ENCODE measurements at places on chromosomes 11 and 22.
A peak's percentile ranks its signal among the peaks of the same experiment; 100 is the strongest.

DNA sequence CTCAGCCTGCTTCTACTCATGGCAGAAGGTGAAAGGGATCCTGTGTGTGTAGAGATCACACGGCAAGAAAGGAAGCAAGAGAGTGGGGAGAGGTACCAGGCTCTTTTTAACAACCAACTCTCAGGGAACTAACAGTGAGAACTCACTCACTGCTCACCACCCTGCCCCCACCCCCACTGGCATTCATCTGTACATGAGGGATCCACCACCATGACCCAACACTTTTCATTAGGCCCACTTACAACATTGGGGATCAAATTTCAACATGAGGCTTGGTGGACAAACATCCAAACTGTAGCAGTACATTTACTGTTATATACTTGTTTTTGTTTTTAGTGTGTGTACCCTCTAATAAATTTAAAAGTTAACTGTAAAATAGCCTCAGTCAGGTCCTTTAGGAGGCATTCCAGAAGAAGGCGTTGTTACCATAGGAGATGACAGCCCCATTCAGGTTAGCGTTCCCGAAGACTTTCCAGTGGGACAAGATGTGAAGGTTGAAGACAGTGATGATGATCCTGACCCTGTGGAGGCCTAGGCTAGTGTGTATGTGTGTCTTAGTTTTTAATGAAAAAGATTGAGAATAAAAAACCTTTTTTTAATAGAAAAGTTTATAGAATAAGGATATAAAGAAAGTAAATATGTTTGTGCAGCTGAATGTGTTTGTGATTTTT, 11.3 kb downstream of the CUL5 start:
- DNase-seq, result no peak

- DNase-seq, result no peak
Measured at GRCh38 chr11:134155456-134155855, 68.3 kb downstream of the NCAPD3 start.

GRCh38 chr22:44459041-44459440, 39.0 kb downstream of the RTL6 start:
- DNase-seq, result no peak

GRCh38 chr11:111206472-111206871, 39.1 kb upstream of the POU2AF2 start:
- no peak for DNase-seq

GRCh38 chr11:72233056-72233772, 8.6 kb downstream of the INPPL1 start:
- no peak for DNase-seq

DNA sequence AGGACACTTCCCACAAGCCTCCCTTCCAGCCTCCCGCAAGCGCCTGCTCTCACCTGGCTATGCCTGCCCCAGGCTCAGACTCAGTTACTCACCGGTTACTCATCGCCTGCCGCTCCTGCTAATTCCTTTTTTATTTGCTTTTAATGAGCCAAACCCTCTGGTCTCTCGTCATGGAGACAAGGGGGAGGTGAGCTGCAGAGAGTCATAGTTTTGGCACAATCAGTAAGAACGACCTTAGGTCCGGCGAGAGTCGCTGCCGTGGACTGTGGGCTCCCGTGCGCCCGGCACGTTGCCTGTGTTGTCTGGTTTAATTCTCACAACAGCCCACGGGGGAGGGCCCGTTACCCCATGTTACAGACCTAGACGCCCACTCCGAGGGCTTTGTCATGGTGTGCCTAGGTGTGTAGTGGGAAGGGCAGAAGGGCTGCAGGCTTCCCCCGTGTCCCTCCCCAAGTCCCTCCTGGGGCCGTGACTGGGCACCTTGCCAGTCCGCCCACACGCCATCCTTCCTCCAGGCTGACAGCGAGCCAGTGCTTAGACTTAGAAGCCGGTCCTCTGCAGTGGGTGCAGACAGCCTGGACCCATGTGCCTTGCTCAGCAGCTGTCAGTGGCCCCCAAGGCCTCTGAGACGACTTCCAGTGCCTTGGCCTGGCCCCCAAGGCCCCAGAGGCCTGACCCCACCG, 42.2 kb downstream of the WNT7B start:
- peak; percentile 91 for DNase-seq

DNA sequence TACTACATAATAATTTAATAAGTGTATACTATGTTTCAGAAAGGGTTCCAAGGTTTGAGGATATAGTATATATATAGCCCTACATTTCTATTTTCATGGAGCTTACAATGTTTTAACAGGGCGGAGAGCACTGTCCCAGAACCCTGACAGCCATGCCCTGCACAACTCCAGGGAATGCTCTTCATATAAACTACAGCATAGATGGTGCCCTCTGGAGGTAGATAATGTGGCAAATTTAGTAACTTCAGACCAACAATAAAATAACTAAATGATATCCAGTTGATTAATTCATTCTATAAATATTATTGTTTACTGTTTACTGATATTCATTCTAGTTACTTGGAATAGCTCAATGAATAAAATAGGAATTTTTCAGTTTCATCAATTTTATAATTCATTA, 693.7 kb upstream of the CCDC179 start:
- no peak for DNase-seq

- no peak for DNase-seq
Measured at GRCh38 chr11:82909015-82909640, 7.6 kb downstream of the DDIAS start.

DNA sequence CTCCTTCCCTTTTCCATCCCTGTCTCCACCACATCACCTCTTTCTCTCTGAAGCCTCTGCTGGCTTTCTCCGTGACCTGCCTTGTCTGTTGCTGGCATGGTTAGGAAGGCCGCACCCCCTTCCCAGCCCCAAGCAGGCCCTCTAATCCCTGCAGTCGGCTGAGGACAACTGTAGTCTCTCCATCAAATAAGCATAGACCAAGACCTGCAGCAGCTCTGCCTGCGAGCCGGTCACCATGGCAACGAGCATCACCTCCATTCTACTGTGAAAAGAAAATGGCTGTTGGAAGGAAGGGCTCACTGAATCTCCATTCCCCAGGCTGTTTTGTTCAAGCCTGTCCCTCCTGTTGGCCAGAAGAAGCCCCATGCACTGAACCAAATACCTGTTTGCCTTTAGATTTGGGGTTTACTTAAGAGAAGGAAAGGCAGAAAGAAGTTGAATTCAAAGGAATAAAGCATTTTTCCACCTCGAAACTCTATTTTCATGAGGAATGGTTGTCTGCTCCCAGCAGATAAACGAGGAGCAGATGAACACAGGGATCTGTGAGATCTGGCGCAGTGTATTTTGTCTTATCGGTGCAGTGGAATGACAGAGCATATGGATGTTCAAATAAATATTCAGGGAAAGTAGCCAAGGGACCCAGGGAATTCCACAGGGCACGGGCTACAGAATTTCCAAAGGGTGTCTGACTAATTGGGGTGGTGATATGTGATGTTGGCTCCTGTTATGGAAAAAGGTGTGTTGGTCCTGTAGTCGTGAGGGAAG, 113.1 kb upstream of the TTC12 start:
- no peak for DNase-seq

DNA sequence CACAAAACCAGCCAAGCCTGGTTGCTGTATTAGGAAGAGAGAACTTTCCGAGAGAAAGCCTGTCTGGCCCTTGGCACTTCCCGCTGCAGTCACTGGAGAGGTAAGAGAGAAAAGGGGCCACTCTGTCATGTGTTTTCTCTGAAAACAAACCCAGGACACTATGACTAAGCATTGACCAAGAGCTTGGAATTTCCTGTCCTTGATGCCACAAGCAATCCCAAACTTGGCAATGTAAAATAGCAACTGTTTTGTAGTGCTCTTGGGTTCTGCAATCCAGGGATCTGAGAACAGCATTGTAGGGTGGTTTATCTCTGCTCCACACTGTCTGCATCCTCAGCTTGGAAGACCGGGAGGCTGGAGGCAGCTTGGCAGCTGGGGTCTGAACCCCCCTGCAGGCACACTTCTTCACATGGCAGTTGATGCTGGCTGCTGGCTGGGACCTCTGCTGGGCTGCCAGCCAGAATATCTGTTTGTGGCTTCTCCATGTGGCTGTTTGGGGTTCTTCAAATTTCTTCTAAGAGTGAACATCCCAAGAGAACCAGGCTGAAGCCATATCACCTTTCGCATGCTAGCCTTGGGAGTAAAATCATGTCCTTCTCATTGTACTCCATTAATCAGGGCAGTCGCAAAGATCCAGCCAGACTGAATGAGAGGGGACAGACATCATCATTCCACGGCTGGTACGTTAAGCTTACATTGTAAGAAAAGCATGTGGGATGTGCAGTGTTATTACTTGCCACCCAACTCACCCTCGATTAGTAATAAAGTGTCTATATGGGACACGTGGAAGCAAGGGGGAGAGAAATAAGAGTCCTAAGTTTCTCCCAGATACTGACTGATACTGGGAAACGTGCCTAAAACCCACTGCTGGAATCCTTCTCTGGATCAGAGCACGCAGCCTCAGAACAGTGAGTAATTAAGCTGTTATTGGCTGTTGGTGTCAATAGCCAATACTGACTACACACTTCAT, 537.4 kb upstream of the B3GAT1 start:
- no peak for DNase-seq

DNA sequence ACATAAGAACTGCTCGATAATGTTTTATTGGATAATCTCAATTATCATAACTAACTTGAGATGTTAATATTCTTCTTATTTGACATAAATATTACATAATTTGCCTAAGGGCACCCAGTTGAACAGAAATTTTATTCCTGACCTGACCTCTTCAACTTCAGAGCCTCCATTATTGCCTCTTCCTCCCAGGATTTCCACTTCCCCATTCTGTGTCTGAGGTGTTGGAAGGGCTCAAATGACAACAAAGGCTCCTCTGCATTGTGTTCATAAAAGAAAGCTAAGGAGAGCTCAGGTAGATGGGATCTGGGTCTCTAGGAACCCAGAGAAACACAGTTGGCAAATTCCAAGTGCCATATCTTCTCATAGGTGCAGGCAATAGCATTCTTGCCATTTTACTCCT, 61.2 kb upstream of the ARHGAP20 start:
- no peak for DNase-seq

DNA sequence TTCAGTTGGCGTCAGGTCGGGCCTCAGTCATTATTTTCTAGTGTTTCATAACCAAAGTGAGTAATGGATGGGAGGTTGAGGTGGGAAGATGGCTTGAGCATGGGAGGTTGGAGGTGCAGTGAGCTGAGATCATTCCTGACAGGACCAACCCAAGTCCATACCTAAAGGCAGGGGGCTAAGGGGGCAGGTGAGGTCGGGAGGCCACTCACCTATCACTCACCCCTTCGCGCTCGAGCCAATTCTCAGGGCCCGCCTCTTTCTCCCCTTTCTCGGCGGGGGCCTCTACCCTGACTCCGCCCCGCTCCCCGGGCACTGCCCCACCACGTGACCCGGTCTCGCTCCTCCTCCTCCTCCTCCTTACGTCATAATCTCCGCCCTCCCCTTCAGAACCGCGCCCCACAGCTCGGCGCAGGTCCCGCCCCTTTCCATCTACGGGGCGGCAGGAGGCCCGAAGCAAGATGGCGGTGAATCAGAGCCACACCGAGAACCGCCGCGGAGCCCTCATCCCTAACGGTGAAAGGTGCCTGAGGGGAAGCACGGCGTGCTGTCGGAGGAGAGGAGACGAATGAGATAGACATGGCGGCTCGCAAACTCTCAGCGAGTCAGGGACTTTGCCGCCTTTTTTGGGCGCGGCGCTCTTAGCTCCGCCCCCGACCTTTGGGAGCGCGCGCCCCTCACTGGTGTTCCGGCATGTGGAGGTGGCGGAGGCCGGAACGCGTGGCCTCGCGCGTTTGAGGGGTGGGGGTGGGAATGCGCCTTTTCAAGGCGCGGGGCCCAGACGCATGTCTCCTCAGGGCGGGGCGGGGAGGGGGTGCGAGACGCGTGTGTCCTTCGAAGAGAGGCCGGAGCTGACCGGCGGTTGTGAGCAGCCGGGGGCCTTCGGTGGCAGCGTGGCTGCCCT, at the start of gene WBP2NL:
TSS of gene WBP2NL (plus strand) at position 428 of the 901 bp plus-strand sequence. CDS start at position 459, 31 bp downstream.
- DNase-seq, result peak; percentile 45

GRCh38 chr22:49108636-49109315, 718.9 kb downstream of the BRD1 start:
- no peak for DNase-seq

DNA sequence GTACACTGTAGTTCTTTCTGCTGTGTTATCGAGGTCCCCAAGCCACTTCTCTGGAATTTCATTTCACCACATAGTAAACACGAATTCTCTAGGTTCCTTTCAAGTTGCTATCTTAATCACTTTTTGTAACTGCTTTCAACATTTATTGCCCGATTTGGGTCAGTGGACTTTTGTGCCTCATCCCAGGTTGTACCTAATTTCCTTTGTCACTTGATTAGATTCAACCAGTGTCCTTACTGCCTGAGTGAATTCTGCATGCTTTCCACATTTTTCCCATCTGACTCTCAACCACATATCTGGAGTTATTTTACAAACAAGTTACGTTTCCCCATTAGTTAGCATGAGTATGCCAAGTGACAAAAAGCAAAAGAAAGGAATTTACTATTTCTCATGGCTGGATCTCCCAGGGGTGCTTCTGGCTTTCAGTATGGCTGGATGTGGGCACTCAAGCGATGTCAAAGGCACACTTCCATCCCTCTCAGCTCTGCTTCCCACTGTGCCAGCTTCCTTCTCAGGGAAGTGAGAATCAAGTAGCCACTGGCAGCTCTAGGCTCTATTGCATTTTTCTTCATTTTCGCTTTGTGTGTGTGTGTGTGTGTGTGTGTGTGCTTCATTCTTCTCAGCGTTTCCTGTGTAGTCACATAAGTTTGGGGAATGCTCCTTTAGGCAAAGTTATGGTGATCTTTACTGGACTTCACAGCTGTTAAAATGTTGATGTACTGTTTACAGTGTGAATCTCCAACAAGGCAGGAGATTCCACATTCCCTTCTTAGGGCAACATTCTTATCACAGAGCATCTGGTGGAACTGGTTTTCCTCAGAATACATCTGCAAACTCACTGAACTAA, 128.9 kb downstream of the DBX1 start:
- no peak for DNase-seq

DNA sequence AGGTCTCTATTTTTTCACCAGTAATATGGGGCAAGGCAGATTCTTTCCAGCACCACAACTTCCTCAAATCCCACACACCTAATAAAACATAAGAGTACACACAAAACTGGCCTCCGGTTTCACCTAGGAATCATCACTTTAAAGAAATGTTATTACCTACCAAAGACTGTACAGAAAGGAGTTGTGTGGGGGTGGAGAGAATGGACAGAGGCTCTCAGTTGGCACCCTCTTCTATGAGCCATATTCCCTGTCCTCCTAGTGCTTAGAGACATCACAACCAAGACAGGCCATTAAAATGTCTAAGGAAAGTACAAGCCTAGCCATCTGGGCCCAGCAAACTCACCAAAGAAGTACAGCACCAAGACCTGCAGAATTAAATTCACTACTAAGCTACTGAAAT, 56.1 kb downstream of the RBFOX2 start:
- DNase-seq, result no peak

- DNase-seq, result no peak
Measured at GRCh38 chr22:43827926-43828724, 16.0 kb upstream of the EFCAB6 start.

GRCh38 chr11:31958076-31958735, 132.7 kb upstream of the RCN1 start:
- DNase-seq, result no peak

DNA sequence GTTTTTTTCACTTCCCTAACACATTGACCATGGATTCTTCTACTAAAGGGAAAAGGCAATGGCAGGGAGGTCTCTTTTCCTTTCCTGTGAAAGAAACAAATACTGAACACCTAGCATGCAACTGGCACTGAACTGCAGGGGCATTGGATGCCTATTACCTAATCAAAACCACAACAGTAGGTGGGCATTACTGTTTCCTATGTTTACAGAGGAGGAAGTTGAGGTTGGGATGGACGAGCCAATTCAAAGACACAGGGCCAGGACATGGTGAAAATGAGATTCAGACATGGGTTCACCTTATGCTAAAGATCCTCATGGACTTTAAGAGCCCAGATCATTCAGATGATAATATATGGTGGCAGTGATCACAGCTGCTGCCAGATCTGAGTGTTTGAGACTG, 407.0 kb downstream of the MIAT start:
- DNase-seq, result no peak

GRCh38 chr11:103910721-103911120, 125.7 kb upstream of the DDI1 start:
- DNase-seq, result no peak

All from epithelial cell of prostate (primary cell).